ENCODE measurements at places on chromosomes 2 and 18. TPM values are rescaled to one million over a fixed set of nuclear protein-coding genes. Genes with fewer than 3 reads are reported as not detected.

DNA sequence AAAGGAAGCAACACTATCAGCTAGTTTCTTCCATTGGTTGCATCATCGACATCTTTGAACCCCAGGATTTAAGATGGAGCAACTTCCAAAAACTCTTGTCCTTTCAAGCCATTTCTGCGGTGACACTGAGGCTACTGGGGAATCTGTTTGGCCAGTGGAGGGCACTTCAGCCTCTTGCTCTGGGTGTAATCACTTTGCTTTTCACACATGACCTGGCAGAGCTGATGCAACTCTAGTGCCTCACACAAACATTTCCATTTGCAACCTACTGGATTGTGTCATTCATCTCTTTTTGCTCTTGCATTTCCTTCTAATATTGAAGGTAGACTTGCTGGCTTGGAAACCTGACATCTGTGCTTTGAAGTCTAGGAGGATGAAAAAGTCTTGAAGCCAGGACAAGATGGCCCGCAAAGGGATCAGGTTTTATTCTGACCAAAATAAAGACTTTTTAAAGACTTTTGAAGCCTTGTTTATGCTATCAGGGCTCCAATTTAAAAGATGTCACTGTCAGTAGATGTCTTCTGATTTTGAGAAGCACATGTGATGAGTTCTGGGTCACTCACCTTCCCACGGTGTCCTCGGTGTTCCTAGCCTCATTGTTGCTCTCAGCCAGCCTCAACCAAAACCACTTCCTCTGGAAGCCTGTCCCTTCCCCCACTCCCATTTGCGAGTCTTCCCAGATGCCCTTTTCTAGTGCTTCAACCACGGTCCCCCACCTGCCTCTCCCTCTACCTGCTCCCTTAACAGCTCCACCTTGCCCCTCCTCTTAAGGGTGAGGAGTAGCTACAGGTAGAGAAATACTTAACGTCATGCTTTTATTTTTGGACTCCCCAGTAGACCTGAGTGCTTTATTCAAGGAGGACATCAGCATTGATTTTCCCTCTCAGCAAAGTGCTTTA, 69.7 kb upstream of the KCNE4 start:
- H3K27ac ChIP-seq: no peak overlapping the region
- H3K4me1 ChIP-seq: peaks cover 4% of the 10 kb centered on the region
- no peak overlapping the region for H3K4me3 ChIP-seq
- DNase-seq: no peak
- no peaks in the 10 kb centered on the region for H3K36me3 ChIP-seq

DNA sequence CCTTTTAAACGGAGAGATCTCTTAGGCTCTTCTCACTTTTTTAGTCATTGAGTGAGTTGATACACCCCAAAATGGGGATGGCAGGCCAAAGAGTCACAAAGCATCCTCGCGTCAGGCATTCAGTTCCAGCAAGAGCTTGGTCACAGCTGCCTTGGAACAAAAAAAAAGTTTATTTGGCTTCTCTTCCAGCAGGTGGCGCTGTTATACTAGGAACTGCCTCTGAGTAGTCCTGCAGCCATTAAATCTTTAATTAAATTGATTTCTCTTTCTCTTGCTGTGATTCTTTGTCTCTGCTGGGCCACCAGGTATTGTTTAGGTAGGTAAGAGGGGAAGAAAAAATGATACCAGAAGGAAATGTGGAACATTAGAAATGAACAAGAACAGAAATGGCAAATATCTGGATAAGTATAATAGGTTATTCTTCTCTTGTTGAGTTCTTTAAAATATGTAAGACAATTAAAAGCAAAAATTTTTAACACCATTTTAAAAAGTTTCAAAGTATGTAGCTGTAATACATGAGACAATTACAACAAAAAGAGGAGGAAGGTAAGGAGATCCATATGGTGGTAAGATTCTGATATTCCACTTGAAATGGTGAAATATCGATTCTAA, 175.1 kb downstream of the GALNT1 start:
- no peaks in the 10 kb centered on the region for H3K36me3 ChIP-seq
- DNase-seq: peak; percentile 87
- H3K27ac ChIP-seq: no peak overlapping the region
- H3K27me3 ChIP-seq: peaks cover 16% of the 10 kb centered on the region
- no peak overlapping the region for H3K4me3 ChIP-seq

DNA sequence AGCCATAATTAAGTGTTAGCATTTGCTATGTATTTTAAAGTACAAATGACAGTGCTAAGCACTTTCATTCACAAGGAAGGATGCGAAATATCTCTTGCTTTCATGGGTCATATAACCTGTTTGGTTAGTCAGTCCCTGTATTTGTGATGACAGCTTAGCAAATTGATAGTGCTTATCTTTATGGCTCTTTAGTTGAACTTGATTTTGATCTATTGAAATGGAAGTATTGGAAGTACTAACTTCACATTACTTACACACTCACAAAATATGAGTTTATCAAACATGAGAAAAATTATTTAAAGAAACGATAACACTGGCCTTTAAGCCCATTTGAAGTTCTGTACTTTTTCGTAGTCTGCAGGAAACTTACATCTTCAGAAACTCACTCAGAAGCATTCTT, 97.4 kb upstream of the NEUROD1 start:
- no peaks in the 10 kb centered on the region for H3K36me3 ChIP-seq
- H3K27me3 ChIP-seq: peaks cover 2% of the 10 kb centered on the region
- H3K4me1 ChIP-seq: peaks cover 12% of the 10 kb centered on the region

DNA sequence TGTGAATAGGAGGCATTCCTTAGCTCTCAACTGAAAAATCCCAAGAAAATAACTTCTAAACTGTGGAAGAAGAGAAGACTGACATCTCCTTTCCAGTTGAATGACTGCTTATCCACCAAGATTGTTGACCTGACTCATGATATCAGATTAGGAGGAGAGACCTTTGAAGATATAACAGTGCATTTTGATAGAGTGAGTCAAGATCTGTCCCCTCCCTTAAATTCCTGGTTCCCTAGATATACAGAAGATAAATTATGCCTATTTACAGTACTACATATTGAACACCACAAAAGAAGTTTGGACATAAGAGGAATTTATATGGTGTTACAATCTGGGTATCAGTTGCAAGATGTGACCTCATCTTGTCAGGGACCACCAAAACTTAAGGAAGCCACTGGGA, 285.3 kb upstream of the ZSWIM2 start:
- no peak for DNase-seq
- no peaks in the 10 kb centered on the region for H3K27me3 ChIP-seq
- no peak overlapping the region for H3K27ac ChIP-seq

DNA sequence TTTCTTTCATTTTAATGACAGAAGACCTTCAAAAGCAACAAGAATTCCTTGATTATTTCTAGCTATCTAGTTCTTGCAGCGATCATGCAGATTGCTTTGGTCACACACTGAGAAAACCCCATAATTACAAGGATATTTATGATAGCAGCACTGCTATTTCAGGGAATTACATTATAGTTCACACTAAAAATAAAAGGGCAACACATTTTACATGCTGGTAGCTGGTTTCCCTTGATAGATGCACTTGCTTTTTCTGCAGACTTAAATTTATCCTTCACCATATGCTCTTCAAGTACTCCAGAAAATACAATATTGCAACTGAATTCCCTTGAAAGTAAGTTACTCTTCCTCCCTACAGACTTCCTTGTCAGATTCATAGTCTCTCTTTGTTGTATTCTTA, 751.1 kb downstream of the CCDC85A start:
- H3K4me3 ChIP-seq: no peak overlapping the region

DNA sequence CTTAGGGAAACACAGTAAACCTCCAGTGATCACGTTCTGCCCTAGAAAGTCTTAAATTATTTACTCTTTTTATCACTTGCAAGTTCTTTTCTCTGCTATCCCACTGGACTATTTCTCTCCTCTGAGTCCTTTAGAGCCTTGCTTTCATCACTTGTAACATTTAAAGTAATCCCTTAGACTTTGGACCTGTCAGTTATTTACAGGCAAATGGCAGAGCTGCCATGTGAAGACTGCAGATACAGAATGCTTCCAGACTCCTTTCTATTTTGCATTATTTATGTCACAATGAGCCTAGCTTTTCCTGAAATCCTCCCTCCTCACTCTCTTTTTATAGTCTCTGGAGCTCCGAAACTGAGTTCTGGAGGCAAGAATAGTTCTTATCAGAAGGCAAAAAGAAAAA, 325.6 kb upstream of the TRIB2 start:
- peaks cover 4% of the 10 kb centered on the region for H3K4me1 ChIP-seq
- H3K27me3 ChIP-seq: peaks cover 22% of the 10 kb centered on the region
- DNase-seq: no peak
- no peak overlapping the region for H3K4me3 ChIP-seq
- H3K27ac ChIP-seq: no peak overlapping the region

DNA sequence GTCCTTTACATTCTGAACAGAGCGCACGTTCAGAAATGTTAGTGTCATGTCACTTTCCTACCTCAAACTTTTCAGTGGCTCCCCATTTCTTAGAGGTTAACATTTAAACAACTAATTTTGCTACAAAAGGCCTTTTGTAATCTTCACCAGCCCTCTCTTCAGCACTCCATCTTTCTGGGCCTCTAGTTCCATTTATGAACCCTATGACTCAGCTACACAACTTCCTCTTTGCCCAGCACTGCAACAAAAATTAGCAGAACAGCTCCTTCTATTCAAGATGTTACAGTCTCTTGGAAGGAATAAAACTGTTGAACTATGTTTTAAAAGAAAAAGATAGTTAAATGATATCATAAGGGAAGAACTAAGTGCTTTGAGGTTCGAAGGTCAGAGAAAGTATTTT, 139.9 kb downstream of the VWC2L start:
- no peak overlapping the region for H3K4me3 ChIP-seq
- H3K4me1 ChIP-seq: no peaks in the 10 kb centered on the region
- no peaks in the 10 kb centered on the region for H3K36me3 ChIP-seq

DNA sequence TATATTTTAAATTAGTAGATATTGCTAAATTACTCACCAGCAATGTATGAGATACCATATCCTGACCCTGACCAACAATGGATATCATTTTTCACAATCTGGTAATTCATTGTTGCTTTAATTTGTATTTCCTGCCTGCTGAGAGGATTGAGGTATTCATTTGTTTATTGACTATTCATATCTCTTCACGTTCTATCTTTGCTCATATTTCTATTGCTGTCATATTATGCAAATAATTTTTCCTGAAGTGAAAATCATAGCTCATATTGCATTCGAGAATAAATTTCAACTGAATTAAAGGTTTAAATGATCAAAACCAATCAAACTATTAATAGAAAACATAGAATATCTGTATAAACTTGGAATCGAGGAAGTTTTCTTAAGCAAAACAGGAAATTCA, 31.0 kb downstream of the INO80D start:
- H3K4me3 ChIP-seq: no peak overlapping the region
- H3K4me1 ChIP-seq: peaks cover 3% of the 10 kb centered on the region
- H3K36me3 ChIP-seq: peaks cover 39% of the 10 kb centered on the region
- no peak for DNase-seq

DNA sequence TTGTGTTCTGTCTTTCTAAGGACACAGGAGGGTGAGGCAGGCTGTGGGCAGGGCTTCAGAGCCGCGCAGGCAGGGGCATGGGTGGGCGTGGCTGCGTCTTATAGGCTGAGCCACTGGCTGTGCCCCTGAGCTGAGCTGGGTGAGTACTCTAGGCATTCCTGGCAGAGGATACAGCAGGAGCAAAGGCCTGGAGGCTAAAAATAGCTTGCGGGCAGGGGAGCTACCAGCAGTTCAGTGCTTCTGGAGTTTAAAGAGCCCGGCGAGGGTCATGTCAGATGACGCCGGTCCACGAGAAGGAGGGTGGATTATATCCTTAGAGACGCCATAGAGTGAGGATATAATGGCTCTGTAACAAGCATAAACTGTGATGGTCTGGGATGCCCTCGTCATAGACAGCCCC, 31.5 kb upstream of the PDIA6 start:
- H3K4me3 ChIP-seq: no peak overlapping the region
- H3K36me3 ChIP-seq: peaks cover 1% of the 10 kb centered on the region
- H3K4me1 ChIP-seq: no peaks in the 10 kb centered on the region
- no peak overlapping the region for H3K27ac ChIP-seq

DNA sequence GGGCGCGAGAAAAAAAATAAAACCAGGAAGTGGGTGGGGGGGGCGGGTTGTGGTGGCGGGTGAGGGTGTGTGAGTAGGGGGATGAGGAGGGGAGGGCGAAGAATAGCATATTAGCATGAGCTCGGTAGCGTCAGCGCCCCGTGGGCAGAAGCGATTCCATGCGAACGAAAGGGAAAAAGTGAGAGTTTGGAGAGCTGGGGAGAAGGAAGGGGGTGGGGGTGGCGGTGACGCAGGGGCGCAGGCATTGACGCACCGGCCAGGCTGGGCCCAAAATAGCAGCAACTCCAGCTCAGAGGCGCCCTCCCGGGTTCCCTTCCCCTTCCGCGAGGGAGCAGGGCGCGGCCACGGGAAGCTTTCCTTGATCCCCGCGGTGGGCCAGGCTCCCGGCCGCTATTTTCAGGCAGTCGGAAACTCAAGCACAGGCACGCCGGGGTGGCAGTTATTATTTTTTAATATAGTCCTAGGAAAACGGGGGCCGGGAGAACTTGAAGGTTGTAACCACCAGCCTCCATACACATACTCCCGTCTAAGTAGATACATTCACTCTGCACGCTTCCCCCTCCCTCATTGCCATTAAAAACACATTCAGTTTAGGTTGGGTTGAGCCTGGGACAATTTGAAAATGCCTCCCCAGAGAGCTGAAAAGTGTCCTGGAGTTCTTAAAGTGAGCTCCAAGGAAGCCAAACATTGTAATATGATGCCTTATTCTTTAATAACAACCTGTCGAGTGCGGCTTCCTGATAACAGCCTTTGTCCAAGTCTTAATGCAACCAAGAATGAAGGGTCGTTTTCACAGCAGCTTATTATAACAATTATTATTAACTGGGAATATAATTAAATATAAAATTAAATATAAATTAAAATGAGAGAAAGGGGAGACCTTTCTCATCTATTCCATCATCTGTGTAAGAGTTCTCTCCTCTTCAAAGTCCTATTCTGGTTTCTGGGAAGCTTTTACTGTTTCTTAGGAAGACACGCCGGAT, 2.3 kb upstream of the NR4A2 start:
- H3K27ac ChIP-seq: peak overlapping the region; percentile 99
- peaks cover 60% of the 10 kb centered on the region for H3K4me1 ChIP-seq
- peaks cover 6% of the 10 kb centered on the region for H3K27me3 ChIP-seq
- peaks cover 16% of the 10 kb centered on the region for H3K36me3 ChIP-seq
- DNase-seq: peak; percentile 92

DNA sequence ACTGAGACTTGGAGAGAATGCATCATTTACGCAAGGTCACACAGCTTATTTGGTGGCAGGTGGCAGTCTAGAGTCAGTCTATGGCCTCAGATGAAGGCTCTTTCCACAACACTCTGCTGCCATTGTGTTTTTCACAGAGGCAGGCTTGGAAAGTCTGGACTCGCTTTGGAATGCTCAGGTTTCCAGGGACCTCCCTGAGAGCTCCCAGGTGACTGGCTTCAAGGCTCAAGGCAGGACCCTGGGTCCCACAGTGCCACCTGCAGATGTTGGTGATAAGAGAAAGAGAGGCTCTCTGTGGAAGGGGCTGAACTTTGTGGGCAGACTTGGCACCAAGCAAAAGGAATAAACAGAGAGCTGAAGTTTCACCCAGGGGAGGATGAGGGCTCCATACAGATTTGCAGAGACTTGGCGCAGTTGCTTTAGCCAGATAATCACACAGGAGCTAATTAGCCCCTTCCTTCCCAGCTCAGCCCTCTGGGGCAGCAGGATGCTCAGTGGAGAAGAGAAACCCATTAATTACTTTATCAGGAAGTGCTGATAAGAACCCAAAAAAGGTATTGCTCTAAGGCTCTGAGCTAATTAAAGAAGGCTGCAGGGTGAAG, 103.5 kb downstream of the LBH start:
- H3K27me3 ChIP-seq: no peaks in the 10 kb centered on the region
- peak overlapping the region; percentile 94 for H3K27ac ChIP-seq
- H3K36me3 ChIP-seq: peaks cover 6% of the 10 kb centered on the region

The MARCHF4 gene
- not detected for total RNA-seq

The GKN1 gene
- total RNA-seq: not detected

The PPP1R1C gene
- total RNA-seq: not detected

The MC5R gene
- total RNA-seq: not detected

The CMPK2 gene
- 6.4 TPM for total RNA-seq

The MAB21L4 gene
- not detected for total RNA-seq

The SFTPB gene
- not detected for total RNA-seq
